Sciatic nerve (tissue), 2 donors: ENCODE measurements at places on chromosomes 12 and 14. TPM values are rescaled to one million over a fixed set of nuclear protein-coding genes. Genes with fewer than 3 reads are reported as not detected.

The SLC8A3 gene
- 0.53 TPM for total RNA-seq

The KCNK13 gene
- 0.53 TPM for total RNA-seq

The ALX1 gene
- total RNA-seq: 0.22 TPM

DNA sequence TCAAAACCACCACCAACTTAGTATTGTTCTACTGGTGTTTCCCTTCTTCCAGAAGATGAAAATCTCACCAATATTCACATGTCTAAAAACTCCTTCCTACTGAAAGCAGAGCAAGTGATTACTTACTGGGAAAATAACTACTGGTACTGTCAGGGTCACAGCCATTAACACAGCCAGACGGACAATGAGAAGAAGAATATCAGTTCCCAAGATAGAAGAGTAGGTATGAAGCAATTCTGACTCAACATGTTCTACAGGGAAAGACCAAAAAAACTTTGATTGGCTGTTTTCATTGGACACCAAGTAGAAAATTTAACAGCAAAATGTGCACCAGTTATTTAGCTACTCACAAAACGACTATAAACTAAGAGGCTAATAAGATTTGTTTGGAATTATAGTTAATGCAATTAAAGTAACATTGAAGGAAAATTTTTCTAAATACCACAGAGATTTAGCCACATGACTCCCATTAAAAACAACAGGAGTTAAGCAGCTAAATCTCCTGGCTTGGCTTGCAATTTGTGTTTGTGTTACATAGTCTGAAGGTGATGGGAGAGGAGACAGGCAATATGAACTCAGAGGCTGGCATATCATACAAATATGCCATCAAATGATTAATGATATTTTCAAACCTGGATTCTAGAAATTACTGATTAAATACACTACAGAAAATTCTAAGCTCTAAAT lies 9.5 kb downstream of the SLC38A2 start:
- no peak for DNase-seq

DNA sequence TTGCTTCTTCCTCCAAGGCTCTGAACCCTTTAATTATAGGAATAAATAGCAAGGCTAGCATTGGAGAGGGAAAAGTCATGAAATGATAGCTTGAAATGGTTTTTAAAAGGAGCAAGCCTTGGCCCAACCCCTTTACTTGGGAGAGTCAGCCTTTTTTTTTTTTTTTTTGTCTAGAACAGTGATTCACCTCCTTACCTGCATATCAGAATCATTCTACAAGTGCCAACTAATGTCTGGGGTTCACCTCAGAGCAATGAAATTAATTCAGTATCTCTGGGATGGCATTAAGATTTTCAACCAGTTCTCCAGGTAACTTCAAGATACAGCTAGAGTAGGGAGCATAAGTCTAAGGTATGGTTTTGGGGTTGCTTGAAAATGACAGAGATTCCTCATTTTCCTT lies 41.3 kb upstream of the TMTC2 start:
- no peak for DNase-seq

DNA sequence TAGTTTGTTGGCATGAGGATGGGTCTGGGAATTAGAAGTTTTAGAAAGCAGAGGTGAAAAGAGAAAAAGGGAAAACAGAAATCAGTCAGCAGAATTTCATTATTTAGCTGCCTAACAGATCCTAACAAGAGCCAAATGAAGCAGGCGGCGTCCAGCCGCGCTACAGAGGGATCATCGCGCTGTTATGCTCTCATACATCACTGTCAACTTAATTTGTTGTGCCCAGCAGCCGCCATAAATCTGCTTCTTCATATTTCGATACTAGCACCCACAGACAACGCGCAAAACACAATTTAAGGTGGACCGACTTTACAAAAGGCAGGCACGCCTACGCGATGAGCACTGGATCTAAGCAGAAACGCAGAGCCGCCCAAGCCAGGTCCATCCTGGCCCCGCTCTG lies 66.7 kb downstream of the SETD3 start:
- no peak for DNase-seq

GRCh38 chr14:103628221-103628683 lies 759 bp upstream of the KLC1 start:
- peak; percentile 87 for DNase-seq

DNA sequence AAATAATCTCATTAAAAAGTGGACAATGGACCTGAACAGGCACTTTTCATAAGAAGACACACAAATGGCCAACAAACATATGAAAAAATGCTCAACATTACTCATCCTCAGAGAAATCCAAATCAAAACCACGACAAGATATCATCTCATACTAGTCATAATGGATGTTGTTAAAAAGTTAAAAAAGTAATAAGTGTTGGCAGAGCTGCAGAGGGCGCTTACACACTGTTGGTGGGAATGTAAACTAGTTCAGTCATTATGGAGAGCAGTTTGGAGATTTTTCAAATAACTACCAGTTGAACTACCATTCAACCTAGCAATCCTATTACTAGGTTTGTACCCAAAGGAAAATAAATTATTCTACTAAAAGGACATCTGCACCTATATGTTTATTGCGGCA lies 47.2 kb downstream of the FOXG1 start:
- no peak for DNase-seq

- DNase-seq: no peak
Measured at GRCh38 chr12:108699955-108700563, 31.3 kb downstream of the CORO1C start.

DNA sequence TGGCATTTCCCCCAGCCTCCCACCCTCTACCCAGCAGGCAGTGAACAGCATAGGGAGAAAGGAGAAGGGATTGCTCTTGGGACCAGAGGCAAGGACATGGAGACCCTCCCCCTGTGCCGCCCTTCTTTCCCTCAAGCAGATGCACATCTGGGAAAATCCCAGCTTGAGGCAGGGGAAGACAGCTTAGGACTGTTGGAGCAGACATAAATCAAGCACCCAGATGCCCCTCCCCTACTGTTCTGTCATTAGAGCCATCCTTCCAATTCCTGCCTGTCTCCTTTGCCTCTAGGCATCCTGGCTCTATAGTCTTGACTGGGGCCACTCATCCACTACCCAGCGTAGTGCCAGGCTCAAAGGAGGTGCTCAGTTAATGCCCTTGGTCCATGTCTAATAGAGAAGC lies 7.5 kb upstream of the CISTR start:
- no peak for DNase-seq

DNA sequence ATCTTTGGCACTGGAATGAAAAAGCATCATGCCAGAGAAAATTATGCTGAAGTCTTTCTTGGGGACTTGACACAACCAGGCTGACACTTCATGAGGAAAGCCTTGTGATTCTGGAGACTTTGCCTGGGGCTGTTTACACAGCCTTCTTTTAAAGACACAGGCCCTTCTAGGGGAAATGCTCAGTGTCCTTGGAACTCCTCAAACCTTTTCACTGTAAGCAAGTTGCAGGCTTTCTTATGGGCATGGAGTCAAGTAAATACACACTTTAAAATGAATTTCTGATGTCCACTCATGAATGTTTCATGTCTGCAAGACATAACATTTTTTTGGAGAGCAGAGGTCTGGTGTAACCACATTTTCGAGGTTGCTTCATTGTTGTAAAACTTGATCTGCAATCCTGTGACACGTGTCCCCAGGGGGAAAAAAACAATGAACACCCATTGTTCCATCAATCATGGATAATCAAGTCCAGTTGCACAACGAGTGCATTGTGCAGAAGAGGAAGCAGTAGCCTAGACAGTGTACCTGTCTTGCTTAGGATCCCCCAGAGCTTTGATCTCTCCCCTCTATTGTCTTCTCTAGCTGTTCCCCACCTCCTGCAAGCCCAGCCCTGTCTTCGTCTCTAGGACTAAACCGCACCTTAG lies 155.1 kb upstream of the PRICKLE1 start:
- no peak for DNase-seq
